ENCODE measurements at places on chromosomes 5 and 9.
A peak's percentile ranks its signal among the peaks of the same experiment; 100 is the strongest.

- no peak for DNase-seq
These were observed 166.5 kb upstream of the IL12B start for GRCh38 chr5:159496773-159497172.

- no peak for DNase-seq
These were observed 593.1 kb downstream of the MAT2B start for GRCh38 chr5:164098531-164098930.

GRCh38 chr5:34656001-34656699, at the start of gene RAI14:
RAI14 (plus strand) TSS chr5:34656328; CDS start chr5:34686920, 30,592 bp downstream.
- DNase-seq, result peak; percentile 24

DNA sequence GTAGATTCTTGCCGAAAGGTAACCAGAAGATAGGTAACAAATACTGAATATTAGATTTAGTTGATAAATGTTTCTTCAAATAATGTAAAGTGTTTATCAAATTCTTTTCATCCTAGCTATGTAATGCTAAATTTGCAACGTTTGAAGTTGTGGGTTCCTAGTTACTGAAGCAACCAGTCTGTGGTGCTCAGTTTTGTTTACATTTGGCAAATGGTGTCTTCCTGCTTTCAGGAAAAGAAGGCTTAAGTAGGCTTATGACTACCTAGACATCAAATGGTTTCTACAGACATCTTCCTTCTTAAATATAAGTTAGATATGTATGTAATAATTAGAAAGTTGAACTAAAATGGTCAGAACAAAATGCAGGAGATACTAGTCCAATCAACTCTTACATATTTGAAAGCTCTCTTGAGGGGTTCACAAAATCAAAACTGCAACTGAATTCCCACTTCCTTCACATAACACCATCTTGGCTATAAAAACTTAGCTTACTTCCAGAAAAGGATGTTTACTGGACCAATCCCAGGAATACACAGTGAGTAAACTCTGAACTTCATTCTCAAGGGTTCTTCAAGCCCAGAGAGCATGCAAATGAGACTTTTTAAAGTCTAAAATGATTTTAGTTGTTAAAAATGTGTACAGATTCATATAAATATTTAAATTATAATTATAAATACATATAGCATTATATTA, 125.7 kb upstream of the ITGA1 start:
- no peak for DNase-seq

GRCh38 chr5:51500-51823, 40.5 kb upstream of the PLEKHG4B start:
- DNase-seq, result no peak

DNA sequence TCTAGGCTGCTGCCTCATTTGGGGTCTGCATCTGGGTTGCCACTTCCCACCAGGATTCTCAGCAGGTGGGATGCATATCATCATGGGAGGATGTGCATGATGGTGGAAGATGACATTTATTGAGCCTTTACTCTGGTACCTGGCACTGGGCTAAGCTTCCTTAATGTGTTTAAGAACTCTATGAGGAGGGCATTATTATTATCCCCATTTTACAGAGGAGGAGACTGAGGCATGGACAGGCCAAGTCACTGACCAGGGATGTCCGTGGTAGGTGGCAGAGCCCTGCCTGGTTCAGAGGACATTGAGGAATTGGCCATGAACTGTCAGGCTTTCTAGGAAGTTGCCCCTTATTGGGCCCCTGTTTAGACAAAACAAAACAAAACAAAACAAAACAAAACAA, 31.1 kb upstream of the TIFAB start:
- no peak for DNase-seq

DNA sequence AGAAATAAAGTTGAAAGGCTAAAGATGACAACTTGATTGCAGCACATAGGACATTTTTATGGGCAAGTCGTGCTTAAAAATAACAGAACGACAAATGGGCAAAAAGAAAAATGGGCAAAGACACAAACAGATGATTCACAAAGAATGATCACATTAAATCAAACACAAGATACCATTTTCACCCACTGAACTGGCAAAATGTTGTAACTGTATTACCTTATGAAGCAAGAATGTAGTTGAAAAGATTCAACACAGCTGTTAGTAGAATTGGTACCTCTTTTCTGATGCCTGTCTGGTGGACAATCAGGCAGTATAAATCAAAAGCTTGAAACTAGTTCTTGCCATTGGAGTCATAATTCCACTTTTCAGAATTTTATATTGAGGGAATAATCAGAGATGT, 81.0 kb upstream of the PALM2AKAP2 start:
- no peak for DNase-seq

DNA sequence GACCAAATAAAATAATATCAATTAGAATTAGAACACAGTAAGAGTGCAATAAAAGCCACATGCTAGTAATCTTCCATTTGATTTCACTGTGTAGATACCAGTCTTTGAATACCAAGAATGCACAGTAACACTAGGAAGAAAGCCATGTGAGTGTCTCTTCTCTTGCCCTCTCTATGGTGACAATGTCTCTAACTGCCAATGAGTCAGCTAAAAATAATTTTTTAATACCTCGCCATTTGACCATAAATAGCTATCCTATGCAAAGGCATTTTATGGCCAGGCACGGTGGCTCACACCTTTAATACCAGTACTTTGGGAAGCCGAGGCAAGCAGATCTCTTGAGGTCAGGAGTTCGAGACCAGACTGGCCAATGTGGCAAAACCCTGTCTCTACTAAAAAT, 30.6 kb downstream of the EDIL3 start:
- no peak for DNase-seq

DNA sequence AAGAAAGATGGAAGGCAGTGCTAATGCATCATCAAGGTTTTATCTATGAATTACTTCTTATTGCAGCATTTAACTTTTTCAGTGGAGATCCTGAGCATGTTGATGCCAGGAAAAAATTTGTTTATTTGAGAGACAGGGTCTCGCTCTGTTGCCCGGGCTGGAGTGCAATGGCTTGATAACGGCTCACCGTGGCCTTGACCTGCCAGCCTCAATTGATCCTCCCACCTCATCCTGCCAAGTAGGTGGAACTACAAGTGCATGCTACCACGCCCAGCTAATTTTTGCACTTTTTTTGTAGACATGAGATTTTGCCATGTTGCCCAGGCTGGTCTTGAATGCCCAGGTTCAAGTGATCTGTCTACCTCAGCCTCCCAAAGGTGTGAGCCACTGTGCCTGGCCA, 47.2 kb downstream of the AOPEP start:
- no peak for DNase-seq

DNA sequence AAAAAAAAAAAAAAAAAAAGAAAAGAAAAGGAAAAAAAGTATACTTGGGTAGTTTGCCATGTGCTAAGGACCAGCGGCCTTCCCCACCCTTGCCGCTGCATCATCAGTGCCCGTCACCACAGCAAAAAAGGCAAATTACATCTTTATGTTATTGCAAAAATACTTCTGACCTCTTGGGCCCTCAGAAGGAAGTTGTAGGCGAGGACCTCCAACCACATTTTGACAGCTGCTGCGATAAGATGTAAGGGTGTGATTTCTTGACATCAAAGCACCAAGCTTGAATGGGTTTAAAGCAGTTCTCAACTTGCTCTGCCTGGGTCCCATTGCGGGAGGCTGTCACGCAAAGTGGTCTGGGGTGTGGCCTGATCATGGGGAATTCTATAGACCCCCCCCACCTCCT, 39.2 kb downstream of the DMRT1 start:
- no peak for DNase-seq

DNA sequence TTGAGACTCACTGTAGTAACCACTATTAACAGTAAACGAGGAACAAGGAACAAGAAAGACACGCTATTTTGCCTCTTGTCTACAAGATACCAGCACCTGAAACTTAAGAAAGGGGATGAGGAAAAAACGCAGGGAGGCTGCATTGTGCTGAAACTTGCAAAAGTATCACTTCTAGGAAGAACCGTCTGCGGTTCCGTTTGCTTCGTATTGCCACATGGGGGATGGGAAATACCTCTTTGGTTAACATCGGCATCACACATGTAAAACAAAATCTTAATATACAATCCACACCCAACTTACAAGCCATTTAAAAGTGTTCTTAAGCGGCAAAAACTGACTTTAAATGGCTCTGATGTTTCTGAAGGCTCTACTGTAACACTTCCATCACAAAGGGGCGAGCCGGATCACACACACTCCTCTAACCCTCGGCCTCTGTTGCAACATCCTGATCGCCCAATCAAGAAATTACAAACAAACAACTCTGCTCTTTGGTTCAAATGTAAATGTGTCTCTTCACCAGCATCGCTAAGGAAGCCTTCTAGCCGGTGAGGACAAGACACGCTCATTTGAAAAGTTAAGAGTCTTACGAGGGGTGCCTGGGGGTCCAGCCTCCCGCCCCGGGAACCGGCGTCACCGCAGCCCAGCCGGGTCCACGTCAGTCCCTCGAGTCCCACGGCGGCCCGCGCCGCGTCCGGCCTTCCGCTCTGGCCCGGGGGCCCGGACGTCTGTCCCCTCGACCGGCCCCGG, 621 bp downstream of the SEC16A start:
- DNase-seq, result no peak

- DNase-seq, result no peak
These were observed 2.0 kb downstream of the S100Z start for GRCh38 chr5:76851728-76852369.

All from stimulated activated CD4-positive, alpha-beta T cell treated with anti-CD3 and anti-CD28 coated beads, Interleukin-4, amount 100 ng/mL, for 1 hour (primary cell).